ENCODE measurements at places on chromosomes 7 and 10.

DNA sequence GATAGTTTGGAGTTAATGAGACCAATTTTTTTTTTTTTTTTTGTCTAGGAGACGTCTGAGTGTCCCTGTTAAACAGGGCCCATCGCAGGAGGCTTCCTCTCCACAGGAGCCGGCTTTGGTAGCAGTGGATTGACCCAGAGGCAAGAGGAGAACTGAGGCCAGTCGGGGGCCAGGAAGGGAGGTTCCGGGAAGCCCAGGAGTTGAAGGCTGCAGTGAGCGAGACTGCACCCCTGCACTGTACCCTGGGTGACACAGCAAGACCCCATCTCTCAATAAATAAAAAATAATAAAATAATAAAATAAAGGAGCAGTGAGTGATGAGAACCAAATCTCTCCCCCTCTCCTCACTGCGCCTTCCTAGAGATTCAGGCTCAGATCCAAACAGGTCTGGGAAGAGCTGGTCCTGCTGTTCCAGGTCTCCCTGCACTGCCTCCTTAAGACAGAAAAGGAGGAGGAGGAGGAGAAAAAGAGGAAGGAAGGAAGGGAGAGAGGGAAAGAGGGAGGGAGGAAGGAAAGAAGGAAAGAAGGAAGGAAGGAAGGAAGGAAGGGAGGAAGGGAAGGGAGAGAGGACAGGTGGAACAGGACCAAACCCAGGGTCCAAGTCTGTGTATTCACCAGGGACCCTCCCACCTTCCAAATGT, 3.5 kb downstream of the MNX1 start:
- DNase-seq = no peak

DNA sequence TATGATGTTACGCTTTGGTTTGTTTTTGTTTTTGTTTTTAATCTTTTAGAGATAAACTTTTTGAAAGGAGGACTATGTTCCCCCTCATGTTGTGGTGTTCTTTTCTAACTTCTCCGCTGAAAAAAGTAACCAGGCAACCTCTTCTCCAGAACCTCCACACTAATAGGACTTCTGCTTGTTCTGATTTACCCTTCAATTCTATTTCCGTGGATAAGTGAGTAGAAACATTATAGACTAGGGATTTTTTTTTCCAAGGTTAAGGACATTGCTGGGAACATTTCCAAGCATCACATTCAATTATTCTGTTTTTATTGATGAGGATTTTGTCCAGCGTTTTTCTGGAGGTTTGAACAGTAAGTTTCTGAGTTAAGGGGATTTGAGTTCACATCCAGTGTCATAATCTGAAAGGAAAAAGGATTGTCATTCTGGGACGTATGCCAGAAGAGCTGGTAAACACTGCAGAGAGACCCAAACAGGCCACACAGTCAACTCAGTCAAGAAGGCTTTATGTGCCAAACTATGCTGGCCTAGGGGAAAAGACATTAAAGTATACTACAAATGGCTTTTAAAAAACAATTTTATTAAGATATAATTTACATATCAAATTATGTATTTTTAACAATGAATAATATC, 28.3 kb upstream of the RALA start:
- DNase-seq = no peak

DNA sequence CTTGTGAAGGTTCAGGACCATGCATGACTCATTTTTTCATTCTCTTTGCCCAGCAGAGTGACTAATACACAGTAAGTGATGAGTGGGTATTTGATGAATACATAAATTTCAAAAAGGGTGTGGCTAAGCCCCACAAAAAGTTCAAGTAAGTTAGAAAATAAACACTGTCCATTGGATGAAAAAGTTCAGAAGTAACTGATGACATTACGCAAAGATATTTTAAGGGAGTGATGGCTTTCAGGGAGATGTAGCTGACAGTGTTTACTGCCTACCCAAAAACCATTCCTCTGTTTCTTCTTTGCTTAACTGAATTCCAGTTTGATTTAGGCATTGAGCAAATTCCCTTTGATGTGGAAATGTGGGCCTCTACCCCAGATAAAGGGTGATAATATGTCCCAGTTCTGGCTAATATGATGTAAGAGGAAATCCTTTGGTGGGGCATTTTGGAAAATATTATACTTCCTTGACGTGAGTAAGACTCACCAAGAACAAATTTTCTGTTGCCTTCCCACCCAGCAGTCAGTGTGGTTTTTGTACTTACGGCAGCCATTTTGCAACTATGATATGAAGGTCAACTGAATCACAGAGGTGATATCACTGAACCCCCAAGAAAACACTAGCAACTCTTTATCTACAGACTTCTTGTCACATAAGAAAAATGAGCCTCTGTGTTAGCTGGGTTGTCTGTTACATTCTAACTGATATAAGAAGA, 29.0 kb upstream of the EBLN1 start:
- no peak for DNase-seq

- no peak for DNase-seq
Measured at GRCh38 chr10:4214908-4215307, 429.9 kb upstream of the KLF6 start.

Measured in aorta (tissue), 5 donors.